WTC11 (cell line): ENCODE measurements at places on chromosomes 11 and 22. TPM values are rescaled to one million over a fixed set of nuclear protein-coding genes. Genes with fewer than 3 reads are reported as not detected.

The ACRV1 gene
- not detected in 3 replicates for total RNA-seq

DNA sequence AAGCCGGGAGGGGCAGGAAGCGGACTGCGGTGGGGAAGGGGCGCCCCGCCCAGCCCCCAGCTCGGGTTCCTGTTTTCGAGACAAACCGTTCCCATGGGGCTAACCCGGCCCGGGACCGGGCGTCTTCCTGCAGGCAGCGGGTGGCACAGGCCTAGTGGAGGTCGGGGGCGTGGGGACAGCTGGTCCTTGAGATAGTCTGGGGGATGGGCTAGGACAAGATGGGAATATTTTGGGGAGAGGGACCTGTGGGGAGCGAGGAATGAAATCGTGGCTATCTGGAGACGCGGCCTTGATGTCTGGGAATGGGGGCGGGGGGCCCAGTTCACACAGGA is 1.2 kb upstream of the RASGRP2 start:
- peak; percentile 67 for DNase-seq

The SOX6 gene
- total RNA-seq: 0.13 to 0.62 TPM (median 0.32 TPM) in 3 replicates

- no peak for DNase-seq
Measured at GRCh38 chr11:39247570-39248137, 2211.8 kb downstream of the LRRC4C start.

The TMEM191C gene
- total RNA-seq: 4.8 to 6.4 TPM (median 5.2 TPM) in 3 replicates

The CCDC90B gene
- 47.0 to 48.9 TPM (median 47.8 TPM) in 3 replicates for total RNA-seq

DNA sequence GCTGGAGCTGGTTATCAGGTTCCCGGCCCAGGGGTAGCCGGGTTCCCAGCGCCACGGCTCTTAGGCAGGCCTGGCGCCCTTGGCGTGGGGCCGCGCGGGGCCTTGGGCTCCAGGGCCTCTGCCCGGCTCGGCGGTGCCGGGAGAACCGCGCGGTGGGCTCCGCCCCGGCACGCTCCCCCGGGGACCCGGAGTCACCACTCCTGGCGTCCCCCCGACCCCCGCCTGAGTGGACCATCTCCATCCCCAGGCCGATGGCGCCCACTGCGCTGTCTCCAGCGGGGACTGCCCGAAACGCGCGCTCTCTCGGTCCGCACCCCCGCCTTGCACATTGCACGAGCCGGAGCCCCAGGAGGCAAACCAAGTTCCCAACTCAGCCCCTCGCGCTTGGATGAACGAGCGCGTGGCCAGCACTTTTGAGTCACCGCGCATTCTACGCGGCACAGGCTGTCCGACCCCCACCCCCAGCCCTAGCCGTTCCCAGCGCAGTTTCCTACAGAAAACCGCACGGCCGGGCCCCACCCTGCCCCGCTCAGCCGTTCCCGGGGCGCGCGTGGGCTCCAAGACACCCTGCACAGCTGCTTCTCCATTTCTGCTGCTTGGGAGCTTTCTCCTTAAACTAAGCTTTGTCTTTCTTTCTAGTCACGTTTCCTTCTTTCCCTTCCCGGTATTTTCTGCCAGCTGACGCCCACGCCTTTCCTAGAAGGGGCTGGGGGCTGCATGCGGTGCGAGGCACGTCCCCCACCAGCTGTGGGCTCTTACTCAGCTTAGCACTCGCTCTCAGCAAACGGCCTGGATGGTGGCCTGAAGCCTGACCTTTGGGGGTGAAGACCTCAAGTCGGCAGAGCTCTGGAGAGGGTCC is 650 bp upstream of the CHID1 start:
- peak; percentile 68 for DNase-seq

DNA sequence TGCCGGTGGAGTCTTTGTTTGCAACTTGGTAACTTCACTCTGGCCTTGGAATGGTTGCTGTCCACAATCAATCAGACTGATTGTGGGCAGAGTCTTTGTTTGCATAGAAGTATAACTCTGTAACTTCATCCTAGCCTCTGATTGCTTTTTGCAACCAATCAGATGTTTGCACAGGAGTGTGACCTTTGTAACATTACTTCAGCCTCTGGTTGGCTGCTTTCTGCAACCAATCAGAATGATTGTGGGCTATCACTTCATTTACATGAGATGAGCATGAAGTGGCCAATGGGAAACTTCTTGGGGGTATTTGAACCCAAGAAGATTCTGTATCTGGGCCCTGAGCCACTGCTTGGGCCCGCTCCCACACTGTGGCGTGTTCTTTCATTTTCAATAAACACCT is 79.6 kb upstream of the CLDN5 start:
- no peak for DNase-seq

The ADORA2A gene
- 7.0 to 8.1 TPM (median 7.6 TPM) in 3 replicates for total RNA-seq

The OR8D4 gene
- total RNA-seq: 0.07 TPM in 1 of 3 replicates, not detected in the others

DNA sequence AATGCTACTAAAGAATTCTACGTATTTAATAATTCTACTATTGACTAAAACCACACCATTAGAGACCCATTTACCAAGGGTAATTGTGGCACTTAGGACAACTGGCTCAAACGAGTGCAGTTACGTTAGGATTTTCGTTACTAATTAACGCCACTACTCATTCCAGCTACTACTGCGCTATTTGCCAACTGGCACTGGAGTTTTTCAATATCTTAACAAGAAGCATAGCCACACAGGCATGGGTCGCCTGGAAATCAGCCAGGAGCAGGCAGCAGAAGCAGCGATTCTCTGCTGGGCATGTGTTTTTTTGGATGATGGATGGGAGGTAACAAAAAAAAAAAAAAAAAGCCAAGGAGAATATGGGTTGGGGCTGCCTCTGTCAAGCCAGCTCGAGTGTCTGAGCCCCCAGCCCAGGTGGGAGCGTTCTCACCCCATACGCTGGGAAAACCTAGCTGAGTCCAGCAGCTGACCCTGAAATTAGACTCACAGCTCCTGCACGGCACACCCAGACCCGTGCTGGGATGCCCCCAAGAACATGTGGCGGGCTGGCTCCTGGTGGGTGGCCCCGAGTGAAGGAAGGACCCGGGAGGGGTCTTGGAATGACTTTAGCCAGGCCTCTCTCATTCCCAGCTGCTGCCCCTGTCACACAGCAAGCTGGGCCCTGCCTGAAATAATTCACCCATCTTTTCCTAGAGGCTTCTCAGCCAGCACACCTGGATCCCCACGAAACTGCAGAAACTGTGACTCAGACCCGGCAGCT is 214.0 kb downstream of the BRD1 start:
- DNase-seq: no peak

The CHEK1 gene
- total RNA-seq: 99.9 to 111 TPM (median 101 TPM) in 3 replicates

DNA sequence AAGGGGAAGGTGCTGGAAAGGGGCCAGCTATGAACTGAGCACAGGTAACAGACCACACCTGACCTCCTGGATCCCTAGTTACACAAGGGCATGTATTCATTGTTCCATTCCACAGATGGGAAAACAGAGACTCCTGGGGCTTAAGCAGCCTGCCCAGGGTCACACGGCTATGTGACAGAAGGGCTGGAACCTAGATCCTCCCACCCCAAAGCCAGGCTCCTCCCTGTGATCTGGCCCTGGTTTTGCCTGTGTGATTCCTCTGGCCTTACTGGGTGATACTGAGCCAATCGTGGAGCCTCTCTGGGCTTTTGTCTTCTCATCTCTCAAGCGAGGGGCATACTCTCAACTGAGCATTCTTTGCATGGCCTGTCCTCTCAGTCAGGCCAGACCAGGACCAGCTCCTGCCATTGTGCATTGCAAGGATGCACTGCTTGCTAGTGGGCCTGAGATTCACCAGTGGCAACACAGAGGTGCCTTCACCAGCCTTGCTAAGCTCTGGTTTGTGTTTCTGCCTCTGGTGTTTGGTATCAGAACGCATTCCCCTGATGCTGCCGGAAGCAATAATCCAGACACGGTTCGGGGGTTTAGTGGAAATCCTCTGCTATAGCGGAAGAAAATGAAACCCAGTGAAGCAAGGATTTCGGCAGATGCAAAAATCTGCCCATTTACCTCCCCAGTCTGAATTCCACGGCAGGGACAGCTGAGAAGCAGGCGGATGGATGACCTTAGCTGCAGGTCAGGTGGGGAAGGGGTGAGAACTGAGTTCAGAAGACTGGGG is 226.6 kb downstream of the ST3GAL4 start:
- DNase-seq: no peak

The SNX19 gene
- 24.3 to 28.7 TPM (median 25.2 TPM) in 3 replicates for total RNA-seq

- DNase-seq: no peak
Measured at GRCh38 chr22:49394116-49394785, 433.4 kb downstream of the BRD1 start.

- DNase-seq: no peak
Measured at GRCh38 chr11:61528114-61528513, 19.6 kb downstream of the LRRC10B start.

GRCh38 chr11:63896071-63896470 is 20.9 kb downstream of the RCOR2 start:
- DNase-seq: no peak

DNA sequence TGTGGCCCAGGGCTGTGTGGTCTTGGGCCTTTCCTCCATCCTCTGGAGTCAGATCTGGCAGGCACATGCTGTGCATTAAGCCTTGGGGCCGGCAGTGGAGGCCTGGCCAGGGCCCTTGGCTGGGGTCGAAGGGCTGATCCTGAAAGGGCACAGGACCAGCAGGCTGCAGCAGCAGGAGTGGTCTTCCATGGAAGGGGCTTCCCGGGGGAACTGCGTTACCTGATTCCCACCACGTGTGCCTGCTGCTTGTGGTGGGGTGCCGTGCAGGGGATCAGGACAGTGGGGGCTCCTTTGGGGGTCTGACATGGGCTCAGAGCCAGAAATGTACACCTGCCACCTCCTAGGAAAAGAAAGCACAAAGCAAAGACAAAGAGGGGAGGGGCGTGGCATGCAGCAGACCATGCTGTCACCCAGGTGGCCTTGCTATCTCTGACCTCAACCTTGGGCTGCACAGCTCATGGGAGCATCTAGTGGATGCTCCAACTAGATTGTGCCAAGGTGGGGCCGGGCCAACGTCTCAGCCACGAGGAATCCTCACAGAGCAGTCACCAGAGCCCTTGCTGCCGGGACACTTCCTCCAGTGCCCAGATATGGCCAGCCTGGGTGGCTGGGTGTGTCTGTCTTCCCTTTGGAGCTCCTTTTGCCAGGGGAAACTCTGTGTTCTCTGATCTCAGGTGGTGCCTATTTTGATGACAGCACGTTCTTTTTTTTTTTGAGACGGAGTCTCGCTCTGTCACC is 17.9 kb upstream of the YPEL1 start:
- DNase-seq: no peak

DNA sequence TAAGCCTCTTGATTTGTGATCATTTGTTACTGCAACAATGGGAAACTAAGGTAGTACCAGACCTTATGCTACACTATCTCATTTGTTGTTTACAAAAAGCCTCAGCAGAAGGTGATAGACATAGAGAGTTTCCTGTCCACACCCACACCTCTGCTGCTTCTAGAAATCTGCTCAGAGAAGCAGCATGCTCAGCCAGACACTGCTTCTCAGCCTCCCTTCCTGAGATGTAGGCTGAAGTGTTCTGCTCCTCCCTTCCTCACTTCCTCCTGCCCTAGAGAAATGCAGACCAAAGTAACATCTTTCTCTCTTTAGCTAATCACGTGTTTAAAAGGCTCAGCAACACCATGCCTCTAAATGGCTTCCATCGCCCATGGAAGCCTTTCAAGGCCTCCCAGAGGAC is 88.4 kb downstream of the SLC1A2 start:
- no peak for DNase-seq

The PTPN5 gene
- total RNA-seq: 4.5 to 7.4 TPM (median 6.7 TPM) in 3 replicates

GRCh38 chr11:105399511-105399910 is 210.4 kb upstream of the GRIA4 start:
- no peak for DNase-seq

- no peak for DNase-seq
Measured at GRCh38 chr11:34120651-34121050, 15.2 kb downstream of the NAT10 start.

- no peak for DNase-seq
Measured at GRCh38 chr22:39529487-39529851, 3.1 kb downstream of the RPS19BP1 start.

The PRR33 gene
- not detected in 3 replicates for total RNA-seq

The INPP5J gene
- total RNA-seq: 6.2 to 9.0 TPM (median 7.7 TPM) in 3 replicates

DNA sequence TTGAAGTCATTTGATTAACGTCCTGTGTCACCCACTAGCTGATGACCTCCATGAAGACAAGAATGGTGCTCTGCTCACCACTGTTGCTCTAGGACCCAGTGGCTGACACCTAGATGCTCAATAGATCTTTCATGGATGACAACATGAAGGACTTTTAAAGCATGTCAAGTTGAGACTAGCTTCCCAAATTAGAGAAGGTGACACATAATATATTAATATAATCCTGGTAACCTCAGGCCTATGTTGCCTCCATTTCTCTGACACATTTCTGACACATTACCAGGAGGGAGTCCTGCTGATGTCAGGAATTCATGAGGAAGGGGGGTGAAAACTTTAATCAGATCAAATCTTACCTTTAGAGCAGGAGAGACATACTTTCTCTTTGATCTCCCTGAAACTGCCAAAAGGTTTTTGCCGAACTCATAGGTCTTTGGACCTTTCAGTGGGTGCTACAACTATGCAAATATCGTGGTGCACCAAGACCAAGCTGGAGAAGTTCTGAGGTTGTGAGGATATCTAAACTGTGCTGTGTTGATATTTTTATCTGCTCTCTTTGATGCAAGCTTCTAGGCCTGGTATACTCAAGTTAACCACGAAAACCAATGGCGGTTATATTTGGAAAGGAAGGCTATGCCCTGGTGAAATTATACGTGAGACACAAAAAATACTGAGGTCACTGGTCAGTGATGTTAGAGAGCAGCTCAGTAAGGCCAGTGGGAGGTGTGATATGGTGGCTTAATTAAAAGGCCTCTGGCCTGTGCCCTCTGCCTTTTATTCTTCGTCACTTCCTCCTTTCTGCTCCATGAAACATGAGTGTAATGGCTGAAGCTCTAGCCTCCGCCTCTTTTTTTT is 13.2 kb upstream of the AMPD3 start:
- DNase-seq: no peak

- no peak for DNase-seq
Measured at GRCh38 chr11:78312712-78313111, 104.9 kb downstream of the GAB2 start.

DNA sequence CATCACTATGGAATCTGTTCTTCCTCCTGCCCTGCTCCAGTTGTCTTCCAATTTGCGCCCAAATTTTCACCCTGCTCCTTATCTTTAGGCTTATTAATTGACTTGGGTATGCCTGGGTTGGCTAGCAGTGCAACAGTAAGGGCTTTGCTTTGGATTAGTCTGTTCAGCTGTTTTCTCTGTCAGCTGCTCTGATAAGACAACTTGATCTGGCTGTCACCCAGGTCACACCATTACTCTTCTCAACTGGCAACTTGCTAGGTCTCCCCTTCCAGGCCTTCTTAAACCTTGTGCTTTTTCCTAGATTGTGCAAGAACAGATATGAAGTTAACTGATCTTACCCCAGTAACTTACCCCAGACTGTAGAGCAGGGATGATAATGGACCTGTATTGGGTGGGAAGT is 357.8 kb upstream of the LARGE1 start:
- DNase-seq: no peak

The SPDYC gene
- 0.27 to 0.35 TPM (median 0.32 TPM) in 3 replicates for total RNA-seq

GRCh38 chr22:31161386-31161785 is 1.4 kb downstream of the RNF185 start:
- DNase-seq: no peak

The SLN gene
- total RNA-seq: not detected in 3 replicates

DNA sequence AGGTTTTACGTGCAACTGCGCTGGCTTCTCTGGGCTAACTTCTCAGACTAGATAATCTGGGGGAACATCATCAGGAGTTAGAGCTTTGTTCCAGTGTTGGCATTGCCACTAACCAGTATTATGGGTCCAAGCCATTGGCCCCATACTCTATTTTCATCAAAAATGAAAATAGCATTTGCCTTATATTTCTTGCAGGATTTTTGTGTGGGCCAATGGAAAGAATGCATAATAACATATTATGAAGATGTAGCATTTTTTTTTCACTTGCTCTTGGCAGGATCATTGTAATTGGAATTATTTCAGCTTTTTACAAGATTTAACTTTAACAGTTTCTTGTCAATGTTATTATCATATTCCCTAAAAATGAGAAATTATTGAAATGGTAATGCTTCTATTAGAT is 16.1 kb downstream of the ARHGAP42 start:
- no peak for DNase-seq

The PHF21B gene
- 90.6 to 107 TPM (median 92.5 TPM) in 3 replicates for total RNA-seq

The SYT12 gene
- 4.6 to 7.3 TPM (median 7.1 TPM) in 3 replicates for total RNA-seq
